CMK (cell line): ENCODE measurements at places on chromosomes 11 and 22.

DNA sequence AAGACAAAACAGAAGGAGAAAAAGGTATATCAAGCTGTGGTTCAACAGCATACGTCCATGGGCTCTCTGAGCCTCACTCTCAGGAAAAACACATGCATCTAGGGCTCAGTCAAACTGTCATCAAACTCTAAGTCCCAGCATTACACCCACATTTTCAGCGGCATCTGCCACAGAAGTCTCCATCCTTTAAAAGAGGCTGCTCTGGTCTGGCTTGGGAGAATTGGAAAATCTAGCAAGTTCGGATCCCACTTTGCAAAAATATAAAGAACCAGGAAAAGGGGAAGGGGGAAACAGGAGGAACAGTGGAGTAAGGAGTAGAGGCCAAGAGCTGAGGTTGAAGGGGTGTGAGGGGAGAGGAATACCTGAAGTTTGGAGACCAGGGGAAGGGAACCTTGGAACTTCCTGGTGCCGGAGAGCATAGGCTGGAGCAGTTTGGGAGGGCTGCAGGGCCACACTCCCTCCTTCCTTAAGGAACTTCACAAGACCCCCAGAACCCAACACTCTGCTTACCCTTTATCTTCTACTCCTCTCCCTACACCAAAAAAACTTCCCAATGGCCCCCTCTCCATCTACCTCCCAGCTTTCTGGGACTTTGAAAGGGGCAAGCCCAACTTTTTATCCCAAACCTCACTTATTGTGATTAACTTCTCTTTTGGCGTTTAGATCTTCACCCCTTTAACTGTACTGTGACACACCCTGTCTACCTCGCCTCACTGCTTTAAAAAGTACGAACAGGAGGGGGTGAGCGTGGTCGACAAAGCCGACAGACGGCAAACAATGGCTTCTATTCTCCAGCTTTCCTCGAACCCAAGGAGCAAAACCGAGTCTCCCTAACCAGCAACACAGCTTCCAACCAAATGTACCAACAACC is 4.0 kb downstream of the PAX6 start:
- no peak for DNase-seq

DNA sequence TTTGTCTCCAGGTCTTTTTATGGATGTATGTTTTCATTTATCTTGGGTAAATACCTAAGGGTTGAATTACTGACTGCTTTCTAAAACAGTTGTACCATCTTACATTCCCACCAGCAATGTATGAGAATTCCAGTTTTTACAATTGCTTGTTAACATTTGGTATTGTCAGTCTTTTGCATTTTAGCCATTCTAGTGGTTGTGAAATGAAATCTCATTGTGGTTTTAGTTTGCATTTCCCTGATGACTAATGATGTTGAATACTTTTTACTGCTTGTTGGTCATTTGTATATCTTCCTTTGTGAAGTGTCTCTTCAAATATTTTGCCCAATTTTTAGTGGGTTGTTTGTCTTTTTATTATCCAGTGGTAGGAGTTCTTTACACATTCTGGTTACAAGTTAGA is 92.8 kb downstream of the ARFGAP2 start:
- no peak for DNase-seq

GRCh38 chr11:116335078-116335477 is 437.7 kb downstream of the BUD13 start:
- no peak for DNase-seq

DNA sequence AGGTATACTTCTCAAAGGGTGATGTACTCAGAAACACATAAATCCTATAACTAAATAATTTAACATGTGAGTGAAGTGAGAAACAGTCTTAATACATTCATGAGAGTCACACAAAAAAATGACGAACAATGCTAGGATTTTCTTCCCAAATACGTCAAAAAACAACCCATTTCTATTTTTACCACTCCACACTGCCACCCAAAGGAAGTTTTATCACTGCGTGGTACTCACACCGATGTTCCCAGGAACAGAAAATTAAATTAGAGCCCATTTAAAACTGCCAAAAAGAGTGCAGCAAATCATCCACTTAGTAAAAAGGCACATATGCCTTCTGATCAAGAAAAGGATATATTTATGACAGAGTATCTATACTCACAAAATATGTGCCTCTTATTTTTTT is 710.9 kb upstream of the FAT3 start:
- no peak for DNase-seq

GRCh38 chr11:6656936-6657335 is 1.3 kb upstream of the DCHS1 start:
- DNase-seq: no peak

DNA sequence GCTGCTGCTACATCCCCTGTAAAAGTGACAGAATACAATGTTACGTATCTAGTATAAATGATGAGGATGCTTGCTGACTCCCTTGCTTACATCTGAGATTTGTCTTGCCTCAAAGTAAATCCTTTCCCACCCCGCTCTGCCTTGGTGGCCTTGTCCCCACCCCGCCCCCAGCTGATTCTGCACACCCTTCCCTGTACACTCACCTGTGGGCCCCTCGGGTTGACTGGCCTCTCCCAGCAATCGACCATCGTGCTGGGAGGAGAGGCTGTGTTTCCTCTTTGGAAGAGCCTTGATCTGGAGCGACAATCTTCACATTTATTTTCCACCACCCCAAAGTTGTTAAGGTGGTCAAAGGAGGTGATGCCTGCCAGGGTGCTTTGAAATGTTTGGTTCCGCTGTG is 249.4 kb downstream of the TBC1D22A start:
- DNase-seq: no peak

DNA sequence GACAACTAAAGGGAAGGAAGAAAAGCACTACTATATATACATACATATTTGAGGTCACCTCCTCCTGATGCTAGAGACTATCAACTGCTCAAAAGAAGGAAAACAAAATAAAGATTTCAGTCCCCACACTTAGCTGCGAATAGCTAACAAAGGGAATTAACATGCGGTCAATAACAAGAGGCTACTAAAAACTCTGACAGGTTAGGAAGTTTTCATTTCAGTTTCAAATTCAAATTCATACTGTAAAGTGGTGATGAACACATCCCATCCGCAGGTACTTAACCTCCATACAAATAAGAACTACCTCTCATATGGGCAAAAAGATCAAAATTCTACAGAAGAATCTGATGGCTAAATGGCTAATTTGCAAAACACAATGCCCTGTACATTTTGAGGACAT is 2.6 kb downstream of the NAP1L4 start:
- no peak for DNase-seq

- DNase-seq: no peak
Measured at GRCh38 chr22:25833676-25834075, 91.7 kb downstream of the MYO18B start.
